ENCODE measurements at places on chromosomes 16 and 17. TPM values are rescaled to one million over a fixed set of nuclear protein-coding genes. Genes with fewer than 3 reads are reported as not detected.

ACE gene
- total RNA-seq: 4.0 TPM

PCYT2 gene
- 18.7 TPM for total RNA-seq

CFAP97D1 gene
- total RNA-seq: not detected

BCL6B gene
- total RNA-seq: 10.9 TPM

WFDC1 gene
- total RNA-seq: 0.76 TPM

MT1F gene
- total RNA-seq: 3.5 TPM

NLRC5 gene
- 7.9 TPM for total RNA-seq

SCNN1B gene
- total RNA-seq: 0.14 TPM

SSTR5 gene
- 27.6 TPM for total RNA-seq
